ENCODE measurements at places on chromosomes 11 and 22.

- DNase-seq = no peak
Observed at GRCh38 chr11:59225017-59225416, 12.3 kb upstream of the MPEG1 start.

- no peak for DNase-seq
Observed at GRCh38 chr11:34208266-34209135, 103.1 kb downstream of the NAT10 start.

GRCh38 chr11:117807482-117808327, 10.7 kb upstream of the DSCAML1 start:
- DNase-seq = peak; percentile 81

GRCh38 chr22:46250783-46251125, 661 bp upstream of the CDPF1 start:
- DNase-seq = no peak

DNA sequence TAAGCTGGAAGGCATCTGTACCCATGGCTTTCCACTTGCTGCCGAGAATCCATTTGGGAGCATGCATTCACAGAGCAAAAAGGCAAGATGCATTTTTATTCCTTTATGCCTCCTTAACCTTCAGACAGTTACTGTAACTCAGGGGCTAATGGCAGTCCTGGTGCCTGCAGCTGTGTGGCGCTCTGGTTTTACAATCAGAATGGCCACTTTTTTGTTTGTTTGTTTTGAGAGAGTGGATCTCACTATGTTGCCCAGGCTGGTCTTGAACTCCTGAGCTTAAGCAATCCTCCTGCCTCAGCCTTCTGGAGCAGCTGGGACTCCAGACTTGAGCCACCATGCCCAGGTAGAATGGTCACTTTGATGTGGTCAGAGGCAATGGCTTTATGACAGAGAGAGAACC, 101.8 kb downstream of the NAV2 start:
- no peak for DNase-seq

DNA sequence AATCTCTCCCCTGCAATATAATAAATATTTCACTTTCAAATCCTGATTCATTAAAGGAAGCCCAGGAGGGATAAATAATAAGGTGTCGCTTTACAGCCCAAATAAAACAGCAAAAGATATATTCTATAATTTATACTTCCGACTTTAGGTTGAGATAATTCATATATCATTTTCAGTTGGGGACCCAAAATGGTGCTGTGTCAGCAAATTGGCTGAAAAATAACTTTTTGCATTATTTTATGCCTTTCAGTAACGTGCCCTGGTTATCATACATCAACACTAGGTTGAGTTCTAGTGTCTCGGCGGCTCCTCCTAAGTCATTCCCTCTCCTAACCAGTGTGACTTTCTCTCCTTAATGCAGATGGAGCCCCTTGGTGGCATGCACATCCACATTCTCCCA, 278.2 kb downstream of the NXPE2 start:
- DNase-seq = no peak

DNA sequence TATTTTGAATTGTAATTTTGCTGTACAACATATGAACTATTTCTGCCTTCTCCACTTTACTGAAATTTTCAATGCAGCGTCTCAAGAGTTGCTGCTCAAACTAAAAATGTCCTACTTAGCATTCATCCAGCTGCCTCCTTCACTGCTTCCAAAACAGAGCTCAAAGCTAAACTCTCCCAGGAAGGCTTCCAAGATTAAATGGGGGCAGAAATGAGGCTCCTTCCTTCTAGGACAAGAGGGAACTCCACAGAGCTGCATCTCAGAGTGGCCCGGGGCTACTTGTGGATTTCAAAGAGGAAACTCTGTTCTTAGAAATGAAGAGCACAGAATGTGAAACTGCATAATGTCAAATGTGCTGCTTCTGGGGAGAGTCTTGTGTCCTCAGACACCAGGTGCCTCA, 295.9 kb upstream of the NCAM1 start:
- no peak for DNase-seq

GRCh38 chr11:10503221-10503620, 37.8 kb downstream of the RNF141 start:
- DNase-seq = no peak

DNA sequence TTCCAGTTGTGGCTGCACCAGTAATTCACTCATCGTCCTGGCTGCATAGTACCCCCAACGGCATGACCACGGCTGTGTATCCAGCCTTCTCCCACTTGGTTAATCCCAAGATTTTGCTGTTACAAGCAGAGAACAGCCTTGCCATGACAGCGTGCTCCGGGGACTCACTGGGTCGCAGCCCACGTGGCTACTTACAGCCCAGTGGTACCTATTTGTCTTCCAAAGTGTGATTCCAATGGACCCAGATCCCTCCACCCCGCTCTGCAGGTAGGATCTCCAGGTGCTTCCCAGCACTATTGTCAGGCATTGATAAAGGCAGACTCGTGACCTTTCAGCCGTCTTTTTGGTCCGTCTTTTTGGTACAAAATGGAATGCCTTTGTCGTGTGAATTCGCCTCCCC, 119.0 kb upstream of the FGF3 start:
- DNase-seq = no peak

GRCh38 chr11:78961247-78961646, 386.6 kb upstream of the NARS2 start:
- no peak for DNase-seq

DNA sequence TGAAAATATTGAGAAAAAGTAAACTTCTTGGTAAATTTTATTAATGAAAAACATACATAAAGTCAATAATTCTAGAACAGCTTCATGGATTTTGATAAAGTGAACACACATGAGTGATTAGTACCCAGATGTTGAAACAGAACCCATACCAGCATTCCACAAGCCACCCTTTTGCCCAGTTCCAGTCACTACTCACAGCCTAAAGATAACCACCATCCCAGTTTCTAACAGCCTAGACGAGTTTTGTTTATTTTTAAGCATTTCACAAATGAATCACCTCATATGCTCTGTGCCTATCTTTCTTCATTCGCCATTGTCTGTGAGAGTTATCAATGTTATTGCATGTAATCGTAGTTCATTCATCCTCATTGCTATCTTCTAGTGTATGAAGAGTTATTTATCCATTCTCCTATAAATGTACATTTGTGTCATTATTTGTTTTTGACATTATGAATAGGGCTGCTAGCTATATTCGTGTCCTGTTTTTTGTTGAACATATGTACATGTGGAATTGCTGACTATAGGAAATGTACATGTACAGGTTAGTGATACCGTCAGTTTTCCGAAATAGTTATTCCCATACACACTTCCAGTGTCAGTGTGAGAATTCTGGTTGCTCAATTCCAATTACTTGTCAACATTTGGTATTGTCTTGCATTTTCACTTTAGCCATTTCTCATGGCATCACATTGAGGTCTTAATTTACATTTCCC, 44.5 kb upstream of the TEAD1 start:
- DNase-seq = no peak

GRCh38 chr11:112554586-112554985, 293.9 kb upstream of the PLET1 start:
- no peak for DNase-seq

- no peak for DNase-seq
Observed at GRCh38 chr11:110774138-110775014, 62.1 kb upstream of the ARHGAP20 start.

GRCh38 chr11:9208726-9209501, 56.2 kb downstream of the DENND5A start:
- DNase-seq = no peak

GRCh38 chr11:77090373-77091111, 12.1 kb upstream of the OMP start:
- no peak for DNase-seq

GRCh38 chr22:48284671-48285070, 1522.2 kb downstream of the TBC1D22A start:
- DNase-seq = no peak

- DNase-seq = no peak
Observed at GRCh38 chr11:71383461-71383860, 64.7 kb downstream of the DHCR7 start.

GRCh38 chr11:115420505-115420904, 83.7 kb downstream of the CADM1 start:
- no peak for DNase-seq

DNA sequence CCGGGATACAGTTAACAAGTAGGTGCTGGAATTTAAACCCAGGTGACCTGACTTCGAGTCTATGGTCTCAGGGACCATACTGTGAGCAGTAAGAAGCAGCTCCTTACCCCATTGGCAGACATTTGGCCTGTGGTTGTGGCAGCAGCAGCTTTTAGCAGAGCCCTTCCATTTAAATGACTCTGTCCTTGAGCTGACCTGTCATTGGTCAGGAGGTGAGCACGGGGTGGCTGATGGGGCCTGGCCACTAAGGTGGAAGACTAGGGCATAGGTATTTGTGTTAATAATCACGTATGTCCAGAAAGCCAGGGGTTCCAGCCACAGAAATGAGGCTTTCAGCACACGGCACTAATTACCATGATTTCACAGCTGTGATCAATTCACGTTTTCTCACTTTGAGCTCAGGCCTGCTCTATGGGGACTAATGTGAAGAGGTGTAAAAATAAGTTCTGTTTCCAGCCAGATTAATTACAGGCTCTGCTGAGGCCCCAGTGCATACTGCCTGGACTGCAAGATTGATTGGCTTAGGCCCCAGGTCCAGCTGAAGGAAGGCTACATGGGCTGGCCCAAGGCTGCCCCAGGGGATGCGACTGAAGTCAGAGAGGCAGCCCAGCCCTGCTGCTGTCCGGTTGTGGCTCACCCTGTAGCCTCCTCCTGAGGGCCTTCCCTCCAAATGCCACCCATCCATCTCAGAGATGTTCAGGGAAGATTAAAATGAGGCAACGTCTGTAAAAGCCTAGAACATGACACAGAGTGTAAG, 76.0 kb downstream of the FDX1 start:
- DNase-seq = no peak

DNA sequence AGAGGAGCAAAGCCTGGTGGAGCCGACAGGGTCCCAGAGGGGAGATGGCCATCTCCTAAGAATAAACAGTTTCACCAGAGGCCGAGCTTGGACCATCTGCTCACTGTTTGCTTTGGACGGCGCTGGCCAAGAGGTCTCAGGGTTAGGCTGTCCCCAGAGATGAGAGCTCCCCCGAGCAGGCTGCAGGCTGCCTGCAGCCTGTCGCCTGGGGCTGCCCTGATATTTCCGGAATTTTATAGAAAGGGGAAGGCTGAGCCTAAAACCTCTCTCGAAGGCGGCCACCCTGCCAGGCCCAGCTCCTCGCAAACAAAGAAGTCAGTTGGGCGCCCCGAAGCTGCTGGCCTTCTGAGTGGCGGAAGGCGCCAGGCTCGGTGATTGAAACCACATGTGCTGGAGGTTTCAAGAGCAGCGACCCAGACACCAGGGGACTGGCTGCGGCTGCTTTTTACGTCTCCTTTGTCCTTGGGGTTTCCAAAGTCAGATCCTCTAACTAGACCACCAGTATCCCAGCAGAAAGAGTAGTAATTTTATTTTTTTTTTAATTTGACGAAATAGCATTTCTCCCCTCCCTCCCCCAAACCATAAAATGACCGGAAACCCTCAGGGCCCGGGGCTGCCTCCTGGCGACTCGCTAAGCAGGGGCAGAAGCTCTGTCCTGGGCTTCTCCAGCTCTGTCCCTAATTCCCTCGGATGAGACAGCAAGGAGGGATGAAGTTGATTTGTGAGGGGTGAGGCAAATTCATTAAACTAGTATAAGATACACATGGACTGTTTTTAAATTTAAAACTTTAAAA, 57.4 kb downstream of the CLMP start:
- DNase-seq = no peak

- no peak for DNase-seq
Observed at GRCh38 chr22:35549328-35549727, 8.7 kb downstream of the RASD2 start.
